NCI-H345 (cell line): ENCODE measurements at places on chromosomes 4 and X.

- no peak for DNase-seq
Observed at GRCh38 chrX:133660281-133660680, 245.0 kb upstream of the GPC4 start.

- DNase-seq: no peak
Observed at GRCh38 chr4:155975511-155975910, 21.8 kb upstream of the CTSO start.

DNA sequence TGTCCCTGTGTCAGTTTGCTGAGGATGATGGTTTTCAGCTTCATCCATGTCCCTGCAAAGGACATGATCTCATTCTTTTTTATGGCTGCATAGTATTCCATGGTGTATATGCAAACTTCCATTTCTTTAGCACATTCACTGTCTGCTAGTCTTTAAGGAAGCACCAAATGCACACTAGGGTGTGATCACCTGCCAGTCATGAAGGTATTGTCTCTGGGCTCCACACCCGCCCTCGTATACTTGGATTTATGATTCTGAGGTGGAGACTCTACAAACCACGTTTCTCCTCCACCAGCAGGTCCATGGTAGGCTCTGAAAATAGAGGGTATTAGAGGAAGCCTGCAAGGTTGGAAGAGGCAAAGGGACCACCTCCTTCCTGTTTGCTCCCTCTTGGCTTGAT lies 75.9 kb upstream of the MAML3 start:
- no peak for DNase-seq

- DNase-seq: no peak
Observed at GRCh38 chr4:62797221-62797620, 1597.1 kb downstream of the ADGRL3 start.

DNA sequence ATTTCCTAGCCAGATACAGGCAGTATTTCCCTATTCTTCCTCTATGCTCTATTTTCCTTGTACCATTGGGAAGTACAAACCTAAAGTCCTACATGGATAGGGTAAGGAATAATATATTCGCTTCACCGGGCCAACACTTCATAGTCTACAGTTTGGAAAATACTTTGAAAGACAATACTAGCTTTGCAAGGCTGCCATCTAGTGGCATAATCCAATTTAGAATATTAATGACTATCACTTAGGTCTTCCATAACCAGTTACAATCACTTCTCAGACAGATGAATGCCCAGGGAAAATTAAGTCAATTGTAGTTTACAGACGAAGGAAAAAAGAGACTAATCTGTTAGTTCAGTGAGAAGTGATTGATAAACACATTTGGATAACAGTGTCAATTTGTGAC lies 141.0 kb upstream of the FAM47C start:
- DNase-seq: peak; percentile 10

GRCh38 chr4:10106421-10107039 lies 10.1 kb downstream of the WDR1 start:
- DNase-seq: no peak

DNA sequence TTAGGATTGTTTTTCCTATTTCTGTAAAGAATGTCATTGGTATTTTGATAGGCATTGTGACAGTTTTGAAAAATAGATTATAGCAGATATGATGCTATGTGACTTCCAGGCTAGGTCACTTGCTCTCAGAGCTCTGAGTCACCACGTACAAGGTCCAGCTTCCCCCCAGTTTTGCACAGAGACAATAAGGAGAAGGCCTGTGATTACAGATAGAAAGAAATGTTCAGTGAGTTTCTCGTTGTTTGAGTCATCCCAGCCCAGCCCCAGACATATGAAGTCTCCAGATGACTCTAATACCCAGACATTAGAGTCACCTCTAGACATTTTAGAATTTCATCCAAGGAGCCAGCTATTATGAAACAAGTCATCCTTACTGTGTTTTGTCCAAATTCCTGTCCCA lies 57.2 kb downstream of the MFAP3L start:
- DNase-seq: no peak

- DNase-seq: no peak
Observed at GRCh38 chr4:168272488-168272887, 46.1 kb downstream of the DDX60 start.

- no peak for DNase-seq
Observed at GRCh38 chr4:83232082-83232481, 52.5 kb downstream of the COQ2 start.

DNA sequence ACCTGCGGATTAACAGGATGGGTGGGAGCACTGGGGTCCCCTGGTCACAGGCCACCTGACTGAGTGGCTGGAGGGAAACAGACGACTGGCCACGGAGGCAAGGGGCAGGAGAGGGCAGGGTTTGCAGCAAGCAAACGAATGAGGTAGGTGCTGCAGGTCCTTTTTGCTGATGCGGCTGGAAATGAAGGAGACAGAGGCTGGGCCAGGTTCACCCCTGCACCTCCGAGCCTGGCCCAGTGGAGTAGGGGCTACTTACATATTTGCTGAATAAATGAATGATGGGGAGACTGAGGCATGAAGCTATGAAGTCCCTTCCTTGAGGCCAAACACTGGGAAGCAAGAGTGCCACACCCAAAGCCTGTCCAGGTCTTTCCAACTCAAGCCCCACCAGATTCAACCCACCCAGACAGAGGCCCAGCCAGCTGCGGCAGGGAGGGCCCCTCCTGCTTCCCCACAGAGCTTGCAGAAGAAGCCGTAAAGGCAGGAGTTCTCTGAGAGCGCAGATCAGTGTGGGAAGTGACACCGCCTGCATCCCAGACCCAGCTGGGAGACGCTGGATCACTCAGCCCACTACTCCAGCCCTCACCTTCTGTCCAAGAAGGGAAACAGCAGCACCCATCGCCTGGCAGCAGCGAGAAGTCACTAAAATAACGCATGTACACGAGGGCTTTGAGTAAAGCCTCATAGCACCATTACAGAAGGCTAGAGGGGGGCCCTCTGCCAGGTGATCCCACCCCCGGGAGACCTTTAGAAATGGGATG lies 36.1 kb upstream of the C4orf50 start:
- no peak for DNase-seq

DNA sequence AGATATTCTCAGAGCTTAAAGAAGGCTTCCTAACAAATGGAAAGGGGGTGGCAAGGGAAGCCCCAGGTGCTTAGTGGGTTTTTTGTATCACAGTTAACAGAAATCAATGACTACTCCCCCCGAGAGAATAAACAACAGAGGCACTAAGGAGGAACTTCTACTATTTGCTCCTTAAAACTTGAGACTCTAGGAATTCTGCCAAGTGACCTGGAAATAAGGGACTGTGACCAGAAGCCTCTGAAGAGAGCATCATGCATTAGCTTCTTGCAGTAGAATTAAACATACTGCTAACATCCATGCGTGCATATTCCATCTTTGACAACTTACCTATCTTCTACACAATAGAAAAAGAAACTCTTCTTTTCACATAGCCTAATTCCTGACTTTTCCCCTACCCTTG lies 86.8 kb downstream of the CAMK2D start:
- DNase-seq: no peak

- DNase-seq: no peak
Observed at GRCh38 chrX:46967547-46967946, 55.3 kb downstream of the JADE3 start.
